Stimulated activated CD4-positive, alpha-beta T cell treated with anti-CD3 and anti-CD28 coated beads, Interleukin-15, amount 100 ng/mL, for 1 hour (primary cell): ENCODE measurements at places on chromosomes 1 and 21.

DNA sequence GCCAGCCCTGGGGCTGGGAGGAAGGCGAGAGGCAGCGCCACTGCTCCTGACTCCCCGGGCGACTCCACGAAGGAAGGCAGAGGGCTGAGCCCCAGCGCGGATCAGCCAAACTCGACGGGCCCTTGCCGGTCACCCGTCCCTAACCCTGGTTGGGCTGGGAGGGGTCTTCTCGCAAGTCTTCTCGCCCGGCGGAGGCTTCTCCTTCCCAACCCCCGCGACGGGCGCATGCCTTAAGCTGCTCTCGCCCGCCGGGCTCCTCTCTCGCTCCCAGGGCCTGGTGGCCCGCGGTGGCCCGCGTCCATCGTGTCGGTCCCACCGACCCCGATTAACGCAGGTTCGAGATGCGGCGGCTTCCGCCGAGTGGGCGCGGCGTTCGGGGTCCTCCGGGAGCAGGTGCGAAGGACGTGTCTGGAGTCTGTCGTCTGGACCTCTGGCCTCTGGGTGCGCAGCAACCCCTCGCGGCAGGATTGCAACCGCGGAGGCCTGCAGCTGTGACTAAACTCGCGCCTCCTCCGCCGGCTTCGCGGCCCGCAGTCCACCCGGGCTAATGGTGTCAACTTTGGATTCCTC is 29.0 kb upstream of the PPM1J start:
- DNase-seq: no peak

DNA sequence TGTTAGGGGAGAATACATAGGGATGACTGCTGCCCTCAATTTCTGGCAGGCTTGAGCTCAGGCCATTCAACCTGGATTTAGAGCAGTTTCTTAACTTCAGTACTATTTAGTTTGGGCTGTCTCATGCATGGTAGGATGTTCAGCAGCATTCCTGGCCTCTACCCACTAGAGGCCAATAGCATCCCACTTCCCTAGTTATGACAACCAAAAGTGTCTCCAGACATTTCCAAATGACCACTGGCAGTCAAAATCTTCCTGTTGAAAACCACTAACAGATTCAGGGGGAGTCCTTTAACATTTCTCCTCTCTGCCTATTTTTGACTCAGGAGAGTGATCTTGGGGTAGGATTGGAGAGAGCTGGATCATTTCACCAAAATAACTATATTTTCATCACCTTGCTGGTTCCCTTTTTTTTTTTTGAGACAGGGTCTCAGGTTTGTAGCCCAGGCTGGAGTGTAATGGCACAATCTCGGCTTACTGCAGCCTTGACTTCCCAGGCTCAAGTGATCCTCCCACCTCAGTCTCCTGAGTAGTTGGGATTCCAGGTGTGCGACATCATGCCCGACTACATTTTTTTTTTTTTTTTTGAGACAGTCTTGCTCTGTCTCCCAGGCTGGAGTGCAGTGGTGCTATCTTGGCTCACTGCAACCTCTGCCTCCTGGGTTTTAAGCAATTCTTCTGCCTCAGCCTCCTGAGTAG is 8.7 kb downstream of the GNAT2 start:
- no peak for DNase-seq

DNA sequence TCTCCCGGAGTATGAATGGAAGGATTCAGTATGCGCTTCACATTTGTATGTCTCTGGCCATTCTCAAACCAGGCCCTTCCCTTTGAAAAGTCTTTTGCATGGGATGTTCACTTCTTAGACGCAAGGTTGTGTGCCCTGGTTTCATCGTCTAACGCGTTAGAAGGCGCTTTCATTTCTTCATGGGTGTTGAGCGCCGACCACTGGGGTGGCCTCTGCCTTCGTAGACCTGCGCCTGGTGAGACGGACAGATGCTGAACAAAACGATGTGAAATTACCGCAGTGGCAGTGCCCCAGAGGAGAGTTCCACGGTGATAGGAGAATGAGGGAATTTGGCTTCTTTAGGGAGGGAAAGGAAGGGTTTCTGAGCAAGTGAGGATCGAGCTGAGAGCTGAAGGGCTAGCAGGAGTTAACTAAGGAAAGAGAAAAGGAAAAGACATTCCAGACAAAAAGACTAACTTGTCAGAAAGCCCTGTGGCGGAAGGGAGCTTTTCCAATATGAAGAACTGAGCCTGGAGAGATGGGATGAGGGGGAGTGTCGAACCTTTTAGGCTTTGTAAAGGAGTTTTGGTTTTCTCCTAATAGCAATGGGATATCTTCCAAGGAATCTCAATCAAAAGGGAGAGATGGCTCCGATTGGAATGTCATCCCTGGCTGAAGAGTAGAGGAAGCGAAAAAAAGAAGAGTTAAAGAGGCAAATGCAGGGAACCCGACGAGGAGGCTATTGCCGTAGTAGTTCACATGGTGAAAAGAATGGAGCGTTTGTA is 951 bp downstream of the GGPS1 start:
- DNase-seq: peak; percentile 10

DNA sequence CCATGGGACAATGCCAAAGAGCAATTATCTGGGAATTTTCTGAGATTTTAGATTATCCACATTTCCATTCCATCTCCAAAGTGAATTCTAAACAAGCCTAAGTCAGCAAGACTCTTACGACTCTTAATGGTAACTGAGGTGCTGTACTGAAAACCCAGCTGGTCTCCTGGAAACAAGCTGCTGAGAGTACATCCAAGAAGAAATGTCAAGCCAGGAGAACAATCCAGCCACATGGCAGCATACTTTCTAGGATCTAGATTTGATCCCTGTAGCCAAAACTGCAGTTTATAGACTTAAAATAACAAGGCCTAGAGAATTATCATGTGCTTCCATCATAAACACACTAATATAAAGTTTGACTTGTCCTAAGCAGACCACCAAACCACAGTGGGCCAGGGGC is 45.8 kb downstream of the KCNH1 start:
- no peak for DNase-seq

GRCh38 chr1:156682166-156682890 is 5.1 kb upstream of the NES start:
- DNase-seq: no peak
